ENCODE measurements at places on chromosomes 3 and 15.

DNA sequence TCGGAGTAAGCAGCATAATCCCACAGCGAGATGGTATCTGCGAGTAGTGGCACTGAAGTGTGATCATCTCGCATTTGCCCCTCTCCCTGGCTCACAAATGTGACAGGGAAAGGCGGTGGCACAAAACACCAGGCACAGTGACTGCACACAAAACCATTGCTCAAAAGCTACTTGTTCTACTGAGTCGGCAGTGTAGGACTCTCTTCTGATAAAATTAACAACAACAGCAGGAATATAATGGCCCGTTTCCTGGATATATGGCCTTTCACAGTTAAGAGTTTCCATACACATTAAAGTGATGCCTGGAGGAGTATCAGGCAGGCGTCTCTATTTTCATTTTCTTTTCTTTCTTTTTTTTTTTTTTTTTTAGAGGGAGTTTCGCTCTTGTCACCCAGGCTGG is 69.0 kb downstream of the MYO1E start:
- no peak for DNase-seq

DNA sequence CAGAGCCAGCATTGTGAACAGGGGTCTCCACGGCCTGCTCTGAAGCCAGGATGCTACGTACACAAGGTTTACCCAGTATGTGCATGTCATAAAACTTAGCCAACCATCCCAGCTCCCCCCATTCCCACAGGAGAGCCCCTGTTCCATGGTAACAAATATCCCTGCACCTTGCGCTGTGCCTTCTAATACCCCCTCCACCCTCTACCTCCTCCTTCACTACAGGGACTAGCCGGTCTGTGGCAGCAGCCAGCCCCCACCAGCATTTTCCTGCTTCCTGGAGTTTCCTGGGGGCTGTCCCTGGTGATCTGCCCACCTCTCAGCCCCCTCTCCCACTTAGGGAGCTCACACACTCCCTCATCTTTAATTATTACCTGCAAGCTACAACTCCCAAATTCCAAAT is 20.4 kb downstream of the ACSBG1 start:
- no peak for DNase-seq

- DNase-seq, result no peak
Measured at GRCh38 chr3:30201715-30202114, 404.7 kb upstream of the TGFBR2 start.

DNA sequence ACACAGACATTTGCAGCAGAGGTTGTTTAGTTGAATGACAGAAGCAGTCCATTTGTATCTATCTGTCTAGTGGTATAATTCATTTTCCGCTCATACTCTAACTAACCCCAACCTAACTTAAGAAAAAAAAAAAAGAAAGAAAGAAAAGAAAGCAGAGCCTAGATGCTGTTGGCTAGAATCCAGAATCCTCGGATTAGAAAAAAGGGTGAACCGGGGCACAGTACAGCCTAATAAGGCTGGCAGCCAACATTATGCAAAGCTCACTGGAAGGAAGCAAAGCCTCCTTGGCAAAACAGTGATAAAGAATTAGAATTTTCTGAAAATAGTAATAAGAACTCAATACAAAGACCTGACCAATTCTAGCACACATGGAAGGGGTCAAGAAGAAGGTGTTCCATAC is 640.8 kb downstream of the TUSC7 start:
- DNase-seq, result no peak

- DNase-seq, result no peak
Measured at GRCh38 chr3:9198899-9199335, 50.5 kb downstream of the SRGAP3 start.

DNA sequence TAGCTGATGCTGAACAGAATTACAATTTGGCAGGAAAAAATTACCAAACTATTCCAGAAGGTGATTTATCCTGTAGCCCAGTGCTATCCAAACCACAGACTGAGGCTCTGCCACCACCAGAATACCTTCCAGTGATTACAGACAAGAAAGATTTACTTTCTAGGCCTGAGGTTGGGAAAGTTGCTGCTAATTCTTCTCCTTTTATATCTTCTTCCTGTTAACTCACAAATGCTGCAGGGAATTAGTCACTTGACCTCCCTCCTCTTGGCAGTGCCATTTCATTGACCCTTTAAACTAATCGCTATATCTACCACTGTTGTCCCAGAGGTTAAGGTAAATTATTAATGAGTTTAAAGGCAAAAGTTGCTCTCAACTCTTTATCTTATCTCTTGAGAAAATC is 118.4 kb downstream of the CTNNB1 start:
- DNase-seq, result no peak

- DNase-seq, result no peak
Measured at GRCh38 chr3:141449424-141449823, 37.4 kb upstream of the RASA2 start.

DNA sequence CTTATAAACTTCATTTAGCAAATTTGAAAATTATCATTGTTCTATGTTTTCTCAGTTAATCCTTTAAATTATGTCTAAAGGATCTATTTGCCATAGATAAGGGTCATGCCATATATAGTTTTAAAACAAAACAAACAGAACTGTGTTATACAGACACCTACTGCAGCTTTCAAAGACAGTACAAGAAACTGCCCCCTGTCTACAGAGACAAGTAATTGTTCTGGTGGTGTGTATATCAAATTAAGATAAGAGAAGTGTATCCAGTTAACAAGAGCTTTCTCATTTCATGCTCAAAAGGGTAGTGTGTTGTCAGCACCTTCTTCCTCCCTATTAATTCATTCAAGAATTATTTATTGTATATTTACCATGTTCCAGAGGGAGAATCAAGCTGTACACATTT is 201.2 kb downstream of the FMN1 start:
- no peak for DNase-seq

- DNase-seq, result no peak
Measured at GRCh38 chr3:480070-480469, 283.5 kb downstream of the CHL1 start.

- no peak for DNase-seq
Measured at GRCh38 chr15:43242616-43243015, 21.8 kb upstream of the EPB42 start.

- DNase-seq, result no peak
Measured at GRCh38 chr15:55552926-55553325, 35.2 kb downstream of the PYGO1 start.

GRCh38 chr15:47616876-47617275 is 100.4 kb upstream of the SEMA6D start:
- DNase-seq, result no peak

GRCh38 chr3:64235605-64236004 is 10.3 kb upstream of the PRICKLE2 start:
- no peak for DNase-seq

GRCh38 chr3:197791892-197792647 is 1.0 kb downstream of the LRCH3 start:
- DNase-seq, result peak; percentile 27

GRCh38 chr15:89068325-89068784 is 19.9 kb upstream of the ABHD2 start:
- DNase-seq, result peak; percentile 11

DNA sequence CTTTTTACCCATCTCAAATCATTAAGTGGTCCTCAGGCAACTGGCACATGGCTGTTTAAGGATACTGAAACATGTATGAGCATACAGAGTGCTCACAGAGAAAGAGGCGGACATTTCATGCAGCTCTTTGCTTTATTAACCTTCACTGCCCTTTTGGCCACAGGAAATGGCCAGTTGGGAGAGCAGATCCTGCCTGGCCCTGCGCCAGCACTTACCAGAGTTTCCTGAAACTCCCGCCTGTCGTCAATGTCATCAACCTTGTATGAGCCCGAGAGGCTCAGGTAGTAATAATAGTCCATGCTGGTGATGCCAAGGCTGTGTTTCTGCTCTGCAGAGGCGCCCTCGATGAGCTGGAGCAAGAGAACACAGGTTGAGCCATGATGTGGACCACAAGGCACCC is 17.8 kb downstream of the LDHAL6B start:
- no peak for DNase-seq

DNA sequence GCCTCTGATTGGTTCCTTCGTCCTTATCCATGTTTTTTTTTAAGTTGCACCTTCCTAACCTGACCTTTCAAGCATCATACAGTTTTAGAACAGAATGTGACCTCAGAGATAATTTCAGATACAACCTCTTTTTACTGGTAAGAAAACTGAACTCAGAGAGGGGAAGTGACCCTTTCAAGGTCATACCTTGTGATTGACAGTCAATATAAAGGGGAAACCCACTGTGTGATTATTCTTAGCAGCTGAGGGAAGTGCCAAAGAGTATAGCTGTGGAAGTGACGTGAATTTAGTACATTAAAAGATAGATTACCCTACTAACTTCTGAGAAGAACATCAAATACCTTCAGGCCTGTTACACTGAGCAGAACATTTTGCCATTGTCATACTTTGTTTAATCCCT is 319.4 kb downstream of the NEK10 start:
- no peak for DNase-seq

GRCh38 chr15:71256934-71257664 is 141.8 kb downstream of the THSD4 start:
- DNase-seq, result no peak

DNA sequence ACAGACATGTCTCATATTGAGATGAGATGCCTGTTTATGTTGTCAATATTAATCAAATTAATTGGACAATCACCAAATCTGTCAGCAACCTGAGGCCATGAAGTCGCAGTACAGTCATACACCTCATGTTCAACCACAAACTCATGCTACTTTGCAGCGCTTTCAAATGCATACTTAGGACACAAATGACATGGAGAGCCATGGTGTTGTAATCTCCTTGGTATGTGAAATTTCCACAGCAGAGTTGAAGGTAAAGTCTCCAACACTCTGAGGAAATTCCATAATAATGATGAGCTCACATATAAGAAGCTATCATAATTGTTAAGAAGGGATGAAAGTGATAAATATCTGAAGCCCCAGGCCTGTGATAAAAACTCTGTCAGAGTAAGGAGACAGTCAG is 873.9 kb downstream of the MCTP2 start:
- no peak for DNase-seq

DNA sequence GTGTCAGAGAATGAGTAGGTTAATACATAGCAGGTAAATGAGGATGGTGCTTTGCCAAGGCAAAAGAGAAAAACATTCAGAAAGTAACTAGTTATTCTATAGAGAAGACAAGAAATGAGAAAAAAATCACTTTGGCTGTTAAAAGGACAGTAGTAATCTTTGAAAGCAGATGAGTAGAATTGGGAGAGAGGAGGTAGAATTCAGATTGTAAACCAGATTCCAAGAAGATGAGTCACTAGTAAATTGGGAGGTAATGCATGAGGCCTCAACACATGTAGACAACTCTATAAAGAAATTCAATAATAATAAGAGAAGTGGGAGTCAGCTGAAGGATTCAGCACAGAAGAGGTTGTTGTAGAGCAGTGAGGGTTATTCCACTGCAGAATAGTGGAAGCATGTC is 81.4 kb downstream of the MBNL1 start:
- no peak for DNase-seq

- no peak for DNase-seq
Measured at GRCh38 chr15:31347981-31348803, 21.6 kb downstream of the KLF13 start.
